ENCODE measurements at places on chromosomes 6 and 20.

GRCh38 chr20:62161347-62161746 lies 17.8 kb downstream of the SS18L1 start:
- DNase-seq: no peak

- no peak for DNase-seq
Observed at GRCh38 chr20:41769592-41770018, 151.4 kb upstream of the CHD6 start.

- DNase-seq: no peak
Observed at GRCh38 chr6:133099573-133099972, 141.6 kb upstream of the EYA4 start.

DNA sequence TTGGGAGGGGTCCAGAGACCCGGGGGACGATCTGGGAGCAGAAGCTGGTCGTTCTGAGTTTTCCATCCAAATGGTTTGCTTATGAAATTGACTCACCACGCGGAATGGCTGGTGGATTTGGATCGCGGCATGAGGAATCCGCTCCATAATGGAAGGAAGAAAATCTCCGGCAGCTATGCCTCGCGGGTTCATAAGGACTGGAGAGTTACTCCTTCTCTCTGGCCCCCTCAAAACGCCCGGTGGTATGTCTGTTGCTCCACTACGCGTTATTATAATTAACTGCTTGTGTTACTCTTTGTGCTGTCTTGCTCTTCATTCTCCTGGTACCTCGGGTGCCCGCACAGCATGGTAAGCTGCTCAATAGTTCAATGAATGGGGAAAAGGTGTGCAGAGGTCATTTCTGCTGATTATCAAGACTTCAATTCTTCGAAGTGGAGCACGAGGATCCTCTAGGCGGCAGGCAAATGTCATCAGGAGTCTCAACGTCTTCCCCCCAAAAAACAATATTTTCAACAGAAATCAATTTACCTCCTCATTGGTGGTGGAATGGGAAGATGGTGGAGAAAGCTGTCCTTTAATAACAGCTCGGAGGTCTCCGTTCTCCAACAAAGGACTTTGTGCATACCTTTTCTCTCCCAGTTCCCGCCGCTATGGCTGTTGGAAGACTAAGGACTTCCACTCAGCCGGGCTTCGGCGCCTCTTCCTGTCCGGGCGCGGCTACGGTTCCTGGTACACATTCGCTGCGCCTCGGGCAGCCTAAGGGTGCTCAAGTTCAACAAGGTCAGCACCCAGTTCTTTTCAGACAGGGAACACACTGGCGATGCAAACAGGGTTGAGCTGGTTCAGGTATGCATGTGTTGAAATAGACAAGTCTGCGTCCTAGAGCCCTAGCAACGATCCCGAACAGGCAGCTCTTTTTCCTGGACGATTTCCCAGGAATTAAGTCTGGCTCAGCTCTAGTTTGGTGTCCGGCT lies 9.2 kb upstream of the PRSS16 start:
- no peak for DNase-seq

- DNase-seq: no peak
Observed at GRCh38 chr6:85747666-85748065, 105.0 kb upstream of the SYNCRIP start.

GRCh38 chr20:25584905-25585704 lies at the start of gene NINL:
TSS of gene NINL (minus strand) at chr20:25585531. CDS start at chr20:25526587, 58,944 bp downstream.
- peak; percentile 61 for DNase-seq

Measured in activated CD8-positive, alpha-beta memory T cell treated with anti-CD3 and anti-CD28 coated beads, Interleukin-2, amount 50 U/mL, for 4 hours (primary cell).